Naive thymus-derived CD8-positive, alpha-beta T cell (primary cell): ENCODE measurements at places on chromosomes 2 and 18. TPM values are rescaled to one million over a fixed set of nuclear protein-coding genes. Genes with fewer than 3 reads are reported as not detected.

Gene LOXHD1
- 0.39 TPM for total RNA-seq

Gene UGT1A3
- total RNA-seq, result not detected

GRCh38 chr2:101775092-101775491 is 77.6 kb downstream of the MAP4K4 start:
- no peak for DNase-seq

- no peak for DNase-seq
These were observed 68.6 kb downstream of the SLC40A1 start for GRCh38 chr2:189511960-189512319.

DNA sequence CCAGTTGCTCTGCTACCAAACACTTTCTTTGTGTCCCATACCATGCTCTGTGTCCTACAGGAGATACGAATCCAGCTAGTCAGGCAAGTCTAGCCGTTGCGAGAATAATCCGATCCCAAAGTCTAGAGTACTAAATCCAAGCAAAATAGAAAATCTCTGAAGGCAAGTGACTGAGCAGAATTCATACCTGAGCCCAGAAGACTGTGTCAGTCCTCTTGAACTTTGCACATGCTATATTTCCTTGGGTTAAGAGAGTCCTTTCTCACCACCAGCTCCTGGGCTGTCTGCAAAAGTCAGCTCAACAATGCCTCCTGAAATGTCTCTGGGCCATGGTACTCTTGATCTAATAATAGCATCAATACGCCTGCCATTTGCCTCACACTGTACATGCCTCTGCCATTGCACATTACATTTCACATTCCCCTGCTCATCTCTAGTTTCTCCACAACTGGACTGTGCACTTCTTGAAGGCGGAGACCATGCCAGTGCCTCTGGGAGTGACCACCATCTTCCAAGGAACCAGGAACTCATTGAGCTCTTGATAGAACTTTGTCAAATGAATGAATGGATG is 265.8 kb upstream of the ID2 start:
- DNase-seq, result no peak

DNA sequence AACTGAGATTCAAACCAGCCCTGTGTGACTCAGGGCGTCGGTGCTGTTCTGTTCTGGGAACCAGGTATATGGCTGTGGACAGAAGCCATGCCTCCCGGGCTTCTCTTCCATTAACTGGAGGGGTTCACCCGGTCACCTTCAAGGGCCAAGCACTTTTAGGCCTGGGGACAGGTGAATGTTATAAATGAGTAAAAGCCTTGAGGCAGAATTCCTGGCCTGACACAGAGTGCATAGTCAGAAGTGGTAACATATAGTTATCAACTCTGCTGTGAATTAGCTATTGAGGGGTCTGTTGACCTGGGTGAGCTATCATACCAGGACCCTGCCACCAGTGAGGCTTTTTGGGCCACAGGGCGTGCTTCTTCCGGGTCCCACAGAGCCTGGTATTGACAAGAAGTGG is 2.7 kb downstream of the FHOD3 start:
- no peak for DNase-seq

DNA sequence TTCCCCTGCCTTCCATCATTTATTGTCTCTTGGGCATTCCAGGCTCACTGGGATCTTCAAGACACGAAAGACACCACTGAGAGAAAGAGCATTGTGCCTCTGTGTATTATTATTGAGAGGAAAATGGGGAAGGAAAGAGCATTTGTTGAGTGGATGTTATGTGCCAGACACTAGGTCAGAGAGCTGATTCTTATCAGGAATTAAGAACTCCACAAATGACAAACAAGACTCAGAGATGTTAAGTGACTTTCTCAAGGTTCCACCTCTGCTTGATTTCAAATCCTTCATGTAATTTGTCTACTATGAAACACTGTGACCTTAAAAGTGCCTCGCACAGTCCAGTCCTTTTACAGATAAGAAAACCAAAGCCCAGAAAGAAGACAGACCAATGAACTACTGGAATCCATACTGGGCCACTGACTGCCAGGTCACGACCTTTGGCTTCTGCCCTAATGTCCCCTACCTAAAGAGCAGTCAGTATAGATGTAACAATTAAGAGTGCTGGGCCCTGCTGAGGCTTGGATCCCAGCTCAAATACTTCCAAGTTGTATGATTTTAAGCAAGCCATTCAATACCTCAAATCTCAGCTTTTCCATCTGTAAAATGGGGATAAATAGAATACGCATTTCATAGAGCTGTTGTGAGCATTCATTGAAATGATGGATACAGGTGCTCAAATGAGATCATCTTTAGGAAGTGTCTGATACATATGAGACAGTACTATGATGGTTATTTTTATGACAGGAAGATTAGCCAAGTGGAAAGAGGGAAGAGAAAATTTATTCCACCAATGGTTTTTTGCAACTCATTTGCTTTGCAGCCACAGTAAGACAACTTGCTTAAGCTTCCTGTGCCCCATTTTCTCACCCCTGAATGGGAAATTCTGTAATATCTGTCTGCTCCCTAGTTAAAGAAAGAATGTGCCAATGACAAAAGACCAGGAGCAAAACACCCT is 10.9 kb downstream of the KLF7 start:
- DNase-seq, result no peak

GRCh38 chr2:63789338-63790020 is 52.2 kb upstream of the UGP2 start:
- DNase-seq, result no peak

DNA sequence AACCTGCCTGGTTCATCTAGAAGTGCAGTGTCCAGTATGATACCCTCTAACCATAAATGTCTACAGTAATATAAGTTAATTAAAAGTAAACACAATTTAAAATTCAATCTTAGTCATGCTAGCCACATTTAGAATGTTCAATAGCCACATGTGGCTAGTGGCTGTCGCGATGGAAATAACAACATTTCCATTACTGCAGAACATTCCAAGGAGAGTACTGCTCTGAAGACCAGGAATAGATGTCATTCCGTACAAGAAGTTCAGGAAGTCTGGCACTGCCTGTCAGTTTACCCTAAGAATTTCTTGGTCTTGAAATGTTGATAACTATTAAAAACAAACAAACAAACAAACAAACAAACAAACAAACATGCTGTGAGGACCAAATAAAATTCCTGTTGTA is 17.2 kb downstream of the LANCL1 start:
- DNase-seq, result no peak

DNA sequence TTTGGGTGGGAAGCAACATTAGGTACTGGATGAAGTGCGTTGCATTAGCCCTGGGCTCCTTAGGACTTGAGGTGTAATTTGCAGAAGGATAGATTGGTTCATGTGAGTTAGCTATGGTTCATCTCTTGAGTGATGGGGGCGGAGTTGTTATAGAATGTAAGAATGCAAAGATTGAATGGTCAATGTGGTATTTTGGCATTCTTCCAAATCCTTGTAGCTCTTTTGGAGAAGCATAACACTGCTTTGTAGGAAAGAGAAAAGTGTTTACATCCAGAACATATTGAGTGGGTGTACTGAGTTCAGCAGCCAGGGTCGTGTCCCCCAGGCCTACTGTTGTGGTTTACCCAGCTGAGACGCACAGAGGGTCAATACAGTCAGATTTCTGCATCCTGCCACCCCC is 173.5 kb downstream of the FMNL2 start:
- DNase-seq, result no peak

DNA sequence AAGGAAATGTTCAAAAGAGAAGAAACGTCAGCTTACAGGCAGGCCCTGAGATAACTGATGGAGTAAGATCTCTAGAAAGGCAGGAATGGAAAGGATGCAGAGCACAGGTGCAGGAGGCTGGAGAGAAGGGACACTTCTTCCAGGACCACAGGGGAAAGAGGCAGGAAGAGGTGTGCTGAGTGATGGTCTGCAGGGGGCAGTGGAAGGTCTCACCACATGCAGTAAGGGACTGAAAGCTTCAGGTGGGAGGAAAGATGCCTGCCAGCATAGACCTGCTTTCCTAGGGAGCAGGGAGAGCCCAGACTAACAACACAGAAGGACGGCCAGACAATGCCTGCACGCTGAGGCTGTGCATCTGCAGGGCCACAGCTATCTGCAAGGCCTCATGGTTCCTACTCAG is 156.8 kb downstream of the L3MBTL4 start:
- no peak for DNase-seq

GRCh38 chr2:70104231-70105111 is 17.2 kb downstream of the PCBP1 start:
- DNase-seq, result no peak
